ENCODE measurements at places on chromosomes 4 and X.

- no peak for DNase-seq
Observed at GRCh38 chrX:7514871-7515599, 327.9 kb upstream of the VCX start.

- no peak for DNase-seq
Observed at GRCh38 chrX:44708470-44708869, 135.4 kb upstream of the DUSP21 start.

GRCh38 chrX:30215357-30215843, at the start of gene MAGEB2:
TSS of gene MAGEB2 (plus strand) at chrX:30215563. CDS start at chrX:30218581, 3,018 bp downstream.
- DNase-seq = no peak

- DNase-seq = no peak
Observed at GRCh38 chrX:36963852-36964251, 44.3 kb upstream of the FAM47C start.

GRCh38 chr4:68366600-68366999, 16.7 kb upstream of the YTHDC1 start:
- DNase-seq = no peak

GRCh38 chrX:131830400-131831184, 192.5 kb upstream of the STK26 start:
- peak; percentile 81 for DNase-seq

DNA sequence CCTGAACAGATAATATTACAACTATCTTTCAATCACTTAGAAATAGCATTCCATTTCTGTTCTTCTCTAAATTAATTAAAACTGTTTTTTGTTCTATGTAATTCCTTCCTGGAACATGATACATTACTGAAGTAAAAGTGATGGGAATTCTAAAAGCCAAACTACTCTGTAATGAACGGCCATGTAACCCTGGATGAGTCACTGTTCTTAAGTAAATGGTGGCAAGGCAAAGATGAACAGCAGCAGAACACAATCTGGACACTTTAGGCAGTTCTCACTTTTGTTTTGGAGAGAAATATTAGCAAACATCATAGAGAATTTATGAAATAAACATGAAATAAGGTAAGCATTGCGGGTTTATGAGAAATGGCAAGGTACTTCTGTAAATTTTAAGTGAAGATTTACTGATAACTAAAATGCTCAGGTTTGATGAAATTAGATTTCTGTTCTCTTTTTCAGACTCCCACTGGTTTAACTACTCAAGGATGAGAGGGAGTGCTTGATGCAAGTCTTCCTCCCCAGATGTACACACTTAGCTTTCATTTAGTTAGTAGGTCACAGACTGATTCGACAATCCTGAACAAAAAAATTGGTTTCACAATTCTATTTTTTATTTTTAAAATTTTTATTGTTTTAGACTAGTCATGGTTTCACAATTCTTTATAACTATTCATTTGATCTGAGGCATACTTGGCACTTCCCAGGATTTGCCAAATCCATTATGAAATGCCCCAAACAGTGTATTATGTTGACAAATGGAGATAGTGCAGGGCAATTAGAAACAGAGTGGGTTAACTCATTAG, 964 bp upstream of the GPR82 start:
- no peak for DNase-seq

GRCh38 chr4:15040916-15041463, 38.7 kb downstream of the CPEB2 start:
- no peak for DNase-seq

DNA sequence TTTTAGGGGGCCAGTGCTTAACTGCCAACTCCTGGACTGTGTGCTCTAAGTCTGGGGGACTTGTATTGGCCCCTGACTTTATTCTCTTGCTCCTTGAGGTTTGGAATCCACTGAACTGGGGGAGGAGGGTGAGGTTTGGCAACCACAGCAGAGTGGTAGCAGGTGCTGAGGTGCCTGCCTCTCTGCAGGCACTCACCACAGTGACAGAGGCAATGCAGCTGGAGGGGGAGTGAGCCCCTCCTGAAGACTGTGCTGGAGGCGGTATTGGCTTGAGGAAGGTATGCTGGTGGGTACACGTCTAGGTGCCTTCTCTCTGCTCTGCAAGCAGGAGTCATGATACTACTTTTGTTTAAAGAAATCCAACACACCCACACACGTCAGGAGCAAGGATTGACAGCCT, 24.6 kb downstream of the CFAP299 start:
- DNase-seq = no peak

GRCh38 chrX:19245711-19246269, 97.9 kb upstream of the PDHA1 start:
- no peak for DNase-seq

DNA sequence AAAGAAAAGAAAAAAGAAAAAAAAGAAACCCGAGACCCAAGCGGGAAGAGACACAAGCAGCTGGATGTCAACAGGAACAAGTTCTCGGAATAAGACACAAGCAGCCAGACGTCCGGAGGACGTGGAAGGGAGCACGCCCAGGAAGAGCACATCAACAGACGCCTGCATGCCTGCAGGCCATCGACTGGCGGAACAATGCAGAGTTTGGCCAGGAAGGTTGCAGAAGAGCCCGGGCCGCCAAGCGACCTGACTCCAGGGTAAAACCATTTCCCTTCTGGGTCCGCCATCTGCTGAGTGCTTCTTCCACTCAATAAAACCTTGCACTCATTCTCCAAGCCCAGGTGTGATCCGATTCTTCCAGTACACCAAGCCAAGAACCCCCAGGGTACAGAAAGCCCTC, 95.6 kb upstream of the PRR32 start:
- no peak for DNase-seq

- peak; percentile 31 for DNase-seq
Observed at GRCh38 chr4:94332983-94333590, 9.5 kb downstream of the HPGDS start.

GRCh38 chrX:69285881-69286564, 120.8 kb upstream of the PJA1 start:
- peak; percentile 56 for DNase-seq

DNA sequence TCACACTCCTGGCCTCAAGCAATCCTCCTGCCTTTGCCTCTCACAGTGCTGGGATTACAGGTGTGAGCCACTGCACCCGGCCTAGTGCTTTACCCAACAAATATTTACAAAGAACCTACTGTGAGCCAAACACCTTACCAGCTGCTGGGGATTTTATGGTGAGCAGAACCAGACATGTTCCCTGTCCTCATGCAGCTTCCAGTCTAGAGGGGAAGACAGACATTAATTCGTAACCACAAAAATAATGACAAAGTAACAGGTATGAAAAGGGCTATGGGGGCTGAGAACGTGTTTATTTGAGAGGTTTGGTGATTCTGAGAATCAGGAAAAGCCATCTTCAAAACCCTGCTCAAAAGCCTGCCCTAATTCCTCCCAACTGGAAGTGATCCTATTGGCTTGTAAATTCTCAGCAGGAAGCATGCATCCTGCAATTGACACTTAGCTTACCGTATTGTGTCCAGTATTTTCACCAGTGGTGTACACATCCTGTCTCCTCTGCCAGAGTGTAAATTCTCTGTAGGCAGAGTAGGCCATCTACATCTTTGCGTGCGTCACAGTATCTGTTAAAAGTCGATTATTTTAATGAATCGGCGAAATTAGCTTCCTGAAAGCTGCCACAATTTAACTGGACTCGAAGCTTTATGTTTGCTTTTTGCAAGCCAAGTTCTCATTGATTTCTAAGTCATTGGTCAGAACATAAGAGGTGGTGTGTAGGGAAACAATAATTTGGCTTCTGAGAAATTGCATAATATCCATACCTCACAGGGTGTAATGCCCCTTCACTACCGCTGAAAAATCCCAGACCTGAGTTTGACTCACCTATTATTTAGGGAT, 67.0 kb downstream of the TMEM156 start:
- no peak for DNase-seq

- DNase-seq = no peak
Observed at GRCh38 chrX:151424505-151424904, 27.5 kb downstream of the VMA21 start.

GRCh38 chr4:174225349-174226049, 58.0 kb downstream of the FBXO8 start:
- DNase-seq = no peak

DNA sequence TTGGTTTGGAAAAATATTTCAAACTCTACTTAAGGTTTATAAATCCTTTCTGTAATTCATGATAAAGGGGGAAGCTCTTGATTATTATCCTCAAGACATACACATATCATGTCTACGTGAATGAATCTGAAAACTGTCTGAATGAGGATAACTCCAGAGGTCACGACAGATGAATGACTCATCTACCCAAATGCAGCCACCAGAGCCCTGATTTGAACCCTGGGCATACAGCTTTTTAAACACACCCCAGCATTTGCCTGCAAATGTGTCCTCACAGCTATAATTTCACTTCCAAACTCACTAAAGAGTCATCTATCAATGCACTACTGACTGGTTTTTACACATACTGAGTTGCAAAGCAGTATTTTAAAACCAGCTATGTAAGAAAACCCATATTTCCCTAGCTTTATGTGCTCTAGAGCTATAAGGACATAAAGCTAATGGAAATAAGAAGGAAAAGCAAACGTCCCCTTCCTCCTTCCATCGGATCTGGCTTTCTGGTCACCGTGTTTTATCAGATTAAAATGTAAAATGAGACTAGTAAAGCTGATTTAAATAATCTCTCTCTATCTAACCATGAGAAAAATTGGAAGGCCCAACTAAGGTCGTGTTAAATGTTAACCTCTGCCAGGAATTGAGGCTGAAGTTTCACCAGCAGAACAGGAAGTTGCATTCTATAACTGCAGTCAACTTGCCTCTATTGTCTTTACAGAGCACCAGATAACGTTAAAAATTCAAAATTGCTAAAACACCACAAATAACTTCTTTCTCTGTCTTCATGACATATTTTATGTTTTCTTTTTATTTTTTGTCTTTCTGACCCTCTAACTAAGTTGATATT, 63.1 kb upstream of the SPP1 start:
- DNase-seq = no peak

DNA sequence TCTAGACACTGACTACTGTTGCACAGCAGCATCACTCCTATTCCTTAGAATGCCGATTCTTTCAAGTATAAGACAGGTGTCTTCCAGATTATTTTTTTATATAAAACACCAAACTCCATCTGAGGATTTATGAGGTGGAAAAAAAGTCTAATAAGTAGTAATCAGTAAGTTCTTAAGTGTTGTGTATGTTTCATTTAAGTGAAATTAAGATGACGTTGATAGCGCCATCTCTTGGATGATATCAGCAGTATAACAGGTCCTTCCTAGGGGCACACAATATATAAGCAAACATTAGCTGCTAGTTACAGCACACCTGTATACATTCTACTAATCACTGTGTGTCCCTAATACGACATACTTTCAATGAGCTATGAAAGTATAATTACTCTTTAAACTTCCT, 99.6 kb upstream of the STS start:
- no peak for DNase-seq

- DNase-seq = no peak
Observed at GRCh38 chr4:175789647-175790046, 22.4 kb downstream of the GPM6A start.
